Esophagus squamous epithelium (tissue), 5 donors: ENCODE measurements at places on chromosomes 11 and 22.
A peak's percentile ranks its signal among the peaks of the same experiment; 100 is the strongest.

DNA sequence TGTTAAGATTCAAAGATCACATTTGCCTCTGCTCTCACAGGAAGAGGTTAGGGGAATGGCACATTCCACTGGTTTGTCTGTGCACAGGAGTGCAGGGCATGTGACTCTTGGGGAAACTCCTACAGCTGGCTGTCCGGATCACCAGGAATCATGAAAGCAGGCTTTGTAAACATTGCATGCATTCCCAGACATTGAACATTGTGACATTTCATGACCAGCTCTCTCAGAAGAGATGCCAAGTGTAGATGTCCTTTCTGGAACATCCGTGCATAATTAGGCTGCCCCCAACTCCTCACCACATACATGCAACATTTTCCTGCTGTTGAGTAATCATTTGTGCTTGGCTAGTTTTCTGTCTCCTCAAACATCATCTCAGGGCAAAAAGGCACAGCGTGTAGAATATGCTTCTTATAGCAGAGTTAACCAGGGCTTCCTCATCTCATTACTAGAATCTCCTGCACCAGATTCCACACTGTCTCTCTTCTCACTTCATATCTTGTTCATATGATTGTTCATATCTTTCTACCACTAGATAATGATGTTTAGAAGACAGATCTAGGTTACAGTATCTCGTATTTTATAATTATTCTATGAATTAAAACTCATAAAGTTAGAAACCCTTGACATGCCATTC lies 694.7 kb downstream of the NTM start:
- H3K27me3 ChIP-seq: no peaks in the 10 kb centered on the region
- no peak overlapping the region for H3K4me3 ChIP-seq
- H3K4me1 ChIP-seq: no peaks in the 10 kb centered on the region
- H3K36me3 ChIP-seq: no peaks in the 10 kb centered on the region
- H3K27ac ChIP-seq: peak overlapping the region; percentile 40

DNA sequence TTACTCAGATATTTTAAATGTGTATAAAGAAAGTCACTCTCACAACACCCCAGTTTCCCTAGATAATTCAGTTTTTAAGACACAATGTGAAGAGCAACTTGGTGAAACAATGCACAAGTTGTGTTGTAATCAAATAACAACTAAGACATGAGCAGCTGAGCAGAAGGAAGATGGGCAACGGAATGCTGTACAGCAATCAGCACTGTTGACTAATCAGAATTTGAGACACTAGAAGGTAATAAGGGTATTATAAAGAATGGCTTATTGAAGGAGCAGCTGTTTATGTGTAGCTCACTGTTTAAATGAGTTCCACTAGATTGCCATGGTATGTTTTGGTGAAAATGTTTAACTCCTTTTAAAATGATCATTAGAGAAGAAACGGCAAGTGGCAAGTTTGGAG lies 60.1 kb downstream of the SOX6 start:
- no peak for DNase-seq

DNA sequence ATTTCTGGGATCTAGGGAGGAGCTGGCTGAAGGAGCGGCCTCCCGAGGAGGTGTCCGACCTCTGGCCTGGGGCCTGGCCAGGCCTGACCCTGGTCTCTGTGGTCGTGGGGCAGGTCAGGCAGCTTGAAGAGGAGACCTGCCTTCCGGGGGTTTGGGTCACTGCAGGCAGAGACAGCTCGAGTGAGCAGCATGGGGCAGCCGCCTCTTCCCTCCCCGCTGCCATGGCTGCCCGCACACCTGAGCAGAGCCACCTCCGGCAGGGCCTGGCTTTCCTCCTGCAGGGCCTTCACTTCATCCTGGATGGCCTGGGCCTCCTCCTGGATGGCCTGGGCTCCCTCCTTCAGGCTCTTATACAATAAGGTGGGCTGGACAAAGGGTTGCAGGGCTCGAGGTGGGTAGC lies 8.0 kb upstream of the NAALADL1 start:
- H3K27ac ChIP-seq: no peak overlapping the region
- H3K36me3 ChIP-seq: no peaks in the 10 kb centered on the region
- no peaks in the 10 kb centered on the region for H3K4me1 ChIP-seq
- H3K4me3 ChIP-seq: no peak overlapping the region

DNA sequence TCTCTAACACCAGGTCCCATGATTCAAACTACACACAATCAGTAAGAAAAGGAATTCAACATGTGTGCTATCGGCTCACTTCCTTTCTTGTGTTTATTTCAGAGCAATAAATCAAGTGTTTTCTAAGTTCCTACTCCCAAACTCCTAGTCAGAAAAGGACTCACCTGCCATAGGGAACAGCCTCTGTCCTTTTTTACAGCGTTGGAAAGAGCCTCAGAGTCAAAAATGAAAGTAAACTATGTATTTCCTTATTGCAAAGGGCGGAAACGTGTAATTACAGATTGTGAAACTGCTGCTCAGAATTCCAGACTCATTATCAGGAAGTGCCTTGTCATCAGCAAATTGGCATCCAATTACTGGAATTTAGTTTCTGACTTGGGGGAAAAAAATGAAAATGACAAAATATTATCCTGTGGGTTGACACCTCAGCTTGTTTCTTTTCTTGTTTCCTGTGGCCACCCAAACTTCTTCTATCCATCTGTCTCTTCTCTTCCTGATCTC lies at the start of gene CASP4:
CASP4 (minus strand) TSS at position 220 of the 501 bp plus-strand sequence; CDS start at position 171, 49 bp downstream.
- H3K4me3 ChIP-seq: peak within 1 kb of the TSS; percentile 44
- H3K27me3 ChIP-seq: no peaks in the 10 kb centered on the region
- no peak for DNase-seq
- H3K27ac ChIP-seq: peak within 1 kb of the TSS; percentile 82
- H3K36me3 ChIP-seq: no peaks in the 10 kb centered on the region
- H3K4me1 ChIP-seq: peaks cover 15% of the 10 kb centered on the region

GRCh38 chr22:22111267-22111751 lies 128.7 kb upstream of the TOP3B start:
- H3K36me3 ChIP-seq: no peaks in the 10 kb centered on the region
- no peak overlapping the region for H3K4me3 ChIP-seq
- H3K4me1 ChIP-seq: no peaks in the 10 kb centered on the region
- no peak for DNase-seq
- H3K27me3 ChIP-seq: no peaks in the 10 kb centered on the region

- H3K4me3 ChIP-seq: peak within 1 kb of the TSS; percentile 78
- peak within 1 kb of the TSS; percentile 96 for H3K27ac ChIP-seq
- peaks cover 35% of the 10 kb centered on the region for H3K4me1 ChIP-seq
- no peak for DNase-seq
- no peaks in the 10 kb centered on the region for H3K27me3 ChIP-seq
Measured at GRCh38 chr11:66347425-66348276, at the start of gene B4GAT1. B4GAT1 (minus strand) TSS chr11:66347629; CDS start chr11:66347545, 84 bp downstream.
